Colonic mucosa (tissue), 4 donors: ENCODE measurements at places on chromosomes 12 and 14. TPM values are rescaled to one million over a fixed set of nuclear protein-coding genes. Genes with fewer than 3 reads are reported as not detected.
A peak's percentile ranks its signal among the peaks of the same experiment; 100 is the strongest.

- no peaks in the 10 kb centered on the region for H3K27me3 ChIP-seq
- H3K4me1 ChIP-seq: no peaks in the 10 kb centered on the region
- H3K4me3 ChIP-seq: no peak overlapping the region
- no peaks in the 10 kb centered on the region for H3K36me3 ChIP-seq
- no peak for DNase-seq
These were observed 6.6 kb upstream of the ADGRD1 start for GRCh38 chr12:130947028-130947613.

STXBP6 gene
- 26.1 TPM for total RNA-seq

DNA sequence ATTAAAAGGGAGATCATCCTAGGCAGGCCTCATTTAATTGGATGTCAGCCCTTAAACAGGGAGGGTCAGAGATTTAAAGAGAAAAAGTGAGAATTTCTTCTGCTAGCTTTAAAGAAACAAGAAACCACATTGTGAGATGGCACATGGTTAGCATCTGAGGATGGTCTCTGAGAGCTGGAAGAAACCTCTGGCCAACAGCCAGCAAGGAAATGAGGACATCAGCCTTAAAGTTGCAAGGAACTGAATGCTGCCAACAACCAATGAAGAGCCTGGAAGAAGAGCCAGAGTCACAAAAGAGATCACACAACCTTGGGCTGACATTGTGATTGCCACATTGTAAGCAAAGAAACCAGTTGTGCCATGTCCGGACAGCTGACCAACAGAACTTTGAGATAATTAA is 17.5 kb upstream of the FAR2 start:
- DNase-seq: no peak
- no peaks in the 10 kb centered on the region for H3K36me3 ChIP-seq
- no peak overlapping the region for H3K4me3 ChIP-seq
- no peak overlapping the region for H3K27ac ChIP-seq
- no peaks in the 10 kb centered on the region for H3K27me3 ChIP-seq

DNA sequence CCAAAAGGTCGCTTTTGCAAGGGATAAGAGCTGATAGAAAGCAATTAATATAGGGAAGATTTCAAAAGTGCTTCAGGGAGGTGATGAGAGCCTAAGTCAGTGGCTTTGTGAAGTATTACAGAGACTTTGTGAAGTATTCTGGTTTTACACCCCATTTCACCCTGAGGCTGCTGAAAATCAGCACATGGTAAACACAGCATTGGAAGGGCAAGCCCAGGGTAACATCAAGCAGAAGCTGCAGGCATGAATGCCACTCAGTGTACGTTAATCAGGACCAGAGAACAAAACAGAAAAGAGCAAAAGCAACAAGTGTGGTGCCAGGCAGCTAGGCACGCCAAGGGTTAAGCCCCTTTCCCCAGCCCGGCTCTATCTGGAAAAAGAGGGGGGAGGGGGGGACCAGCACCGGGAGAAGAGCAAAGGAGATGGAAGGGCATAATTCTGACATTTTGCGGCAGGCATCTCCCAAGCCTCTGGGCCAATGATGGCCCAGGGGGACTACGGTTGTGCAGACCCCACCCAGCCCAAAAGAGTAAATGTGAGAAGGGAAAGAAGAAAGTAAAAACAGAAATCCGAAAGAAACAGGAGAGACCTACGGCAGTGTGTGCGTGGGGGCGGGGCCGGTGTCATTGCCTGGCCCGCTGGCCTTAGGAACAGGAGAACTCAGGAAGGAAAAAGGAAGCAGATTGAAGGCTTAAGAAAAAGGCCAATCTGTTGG is 58.9 kb downstream of the DHRS2 start:
- no peak overlapping the region for H3K4me3 ChIP-seq
- no peaks in the 10 kb centered on the region for H3K4me1 ChIP-seq
- no peak for DNase-seq
- no peak overlapping the region for H3K27ac ChIP-seq
- no peaks in the 10 kb centered on the region for H3K27me3 ChIP-seq

MDM1 gene
- total RNA-seq: 12.0 TPM

- no peaks in the 10 kb centered on the region for H3K36me3 ChIP-seq
- H3K27ac ChIP-seq: no peak overlapping the region
- H3K27me3 ChIP-seq: no peaks in the 10 kb centered on the region
- no peaks in the 10 kb centered on the region for H3K4me1 ChIP-seq
- DNase-seq: no peak
These were observed 25.0 kb upstream of the DHRS7 start for GRCh38 chr14:60189923-60190840.

- H3K27me3 ChIP-seq: no peaks in the 10 kb centered on the region
- no peaks in the 10 kb centered on the region for H3K36me3 ChIP-seq
- no peak overlapping the region for H3K4me3 ChIP-seq
- H3K27ac ChIP-seq: no peak overlapping the region
- no peaks in the 10 kb centered on the region for H3K4me1 ChIP-seq
These were observed 6.6 kb downstream of the CLEC1B start for GRCh38 chr12:9992296-9992695.

RNASE3 gene
- not detected for total RNA-seq

DNA sequence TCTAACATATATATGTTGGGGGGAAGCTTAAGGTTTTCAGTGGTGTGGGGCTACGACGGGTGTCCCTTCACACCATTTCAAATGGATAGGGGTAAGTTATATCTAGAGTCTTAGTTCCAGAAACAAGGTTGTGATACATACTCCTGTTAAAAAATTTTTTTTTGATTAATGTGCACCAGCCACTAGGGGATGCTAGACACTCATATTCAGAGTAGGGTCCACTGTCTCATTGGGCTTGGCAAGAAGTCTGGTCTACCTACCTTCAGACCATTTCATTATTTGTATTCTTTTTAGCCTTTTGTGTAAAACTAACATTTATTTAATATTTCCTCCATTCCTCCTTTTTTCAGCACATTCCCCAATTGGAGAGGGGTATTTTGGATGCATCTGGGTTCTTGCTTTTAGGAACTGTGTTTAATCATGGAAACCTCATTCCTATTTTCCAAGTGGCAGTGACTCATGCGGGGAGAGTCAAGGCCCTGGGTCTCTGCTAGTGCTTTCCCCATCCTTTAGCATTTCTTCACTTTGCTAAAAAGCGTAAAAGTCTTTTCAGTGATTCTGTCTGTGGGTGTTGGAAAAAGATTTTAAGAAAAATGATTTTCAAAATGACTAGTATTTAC is 33.4 kb downstream of the ANO4 start:
- no peaks in the 10 kb centered on the region for H3K4me1 ChIP-seq
- H3K27me3 ChIP-seq: no peaks in the 10 kb centered on the region
- H3K36me3 ChIP-seq: no peaks in the 10 kb centered on the region
- no peak overlapping the region for H3K4me3 ChIP-seq

- H3K36me3 ChIP-seq: no peaks in the 10 kb centered on the region
- H3K4me3 ChIP-seq: no peak overlapping the region
- H3K27me3 ChIP-seq: no peaks in the 10 kb centered on the region
These were observed 21.8 kb downstream of the LMO3 start for GRCh38 chr12:16583969-16584745.

GRCh38 chr14:50670196-50670865 is 2.2 kb upstream of the SAV1 start:
- no peaks in the 10 kb centered on the region for H3K4me1 ChIP-seq
- H3K27ac ChIP-seq: no peak overlapping the region
- no peak for DNase-seq
- H3K4me3 ChIP-seq: no peak overlapping the region
- H3K36me3 ChIP-seq: no peaks in the 10 kb centered on the region

DNA sequence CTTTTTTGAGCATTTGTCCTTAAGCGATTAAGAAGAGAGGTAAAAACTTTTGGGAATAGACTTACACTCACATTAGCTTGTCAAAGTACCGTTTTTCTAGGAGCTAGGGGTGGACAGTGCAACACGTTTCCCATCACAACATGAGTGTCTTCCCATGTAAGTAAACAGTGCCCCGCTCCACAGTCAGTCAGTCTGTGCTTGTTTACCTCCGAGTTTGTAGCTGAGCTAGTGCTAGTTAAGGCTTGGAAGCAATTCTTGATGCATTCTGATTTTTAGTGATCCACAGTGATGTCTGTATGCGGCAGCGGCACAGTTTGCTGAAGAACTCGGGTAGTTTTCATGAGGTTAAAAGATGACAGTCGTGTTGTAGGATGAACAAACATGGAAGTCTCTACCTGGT is 941 bp downstream of the ZDHHC17 start:
- H3K4me3 ChIP-seq: peak overlapping the region; percentile 58
- no peaks in the 10 kb centered on the region for H3K27me3 ChIP-seq
- H3K36me3 ChIP-seq: no peaks in the 10 kb centered on the region
- DNase-seq: no peak

DNA sequence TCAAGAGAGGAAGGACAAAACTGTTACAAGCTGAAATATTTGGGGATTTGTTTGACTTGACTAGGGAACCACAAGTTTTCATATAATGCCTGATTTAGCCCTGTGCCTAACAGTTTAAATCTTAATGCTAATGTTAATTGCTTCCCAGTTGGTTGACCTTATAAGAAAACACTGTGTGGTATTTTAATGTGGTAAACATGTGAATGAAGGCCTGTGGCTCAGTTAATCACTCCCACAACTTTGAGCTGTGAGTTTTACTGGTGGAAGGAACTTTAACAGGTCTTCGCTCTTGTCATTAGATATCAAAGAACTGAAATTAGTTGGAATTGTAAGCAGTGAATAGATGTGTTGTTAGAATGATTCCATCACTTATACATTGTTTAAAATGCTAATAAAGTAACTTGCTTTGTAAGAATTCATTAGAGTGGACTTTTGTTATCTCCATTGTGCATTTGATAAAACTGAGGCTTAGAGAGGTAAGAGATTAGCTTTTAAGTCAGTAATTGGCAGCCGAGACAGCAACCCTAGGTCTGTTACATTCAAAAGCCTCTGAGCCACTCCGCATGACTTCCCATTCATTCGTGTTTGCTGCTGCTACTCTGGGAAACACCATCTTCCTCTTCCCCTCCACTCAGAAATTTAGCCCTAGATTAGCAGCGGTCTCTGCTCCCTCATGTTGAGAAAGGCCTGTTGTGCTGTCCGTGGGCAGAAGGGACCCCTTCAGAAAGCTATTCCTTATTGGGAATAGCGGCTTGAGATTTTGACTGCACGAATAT is 1.0 kb upstream of the TBK1 start:
- H3K4me1 ChIP-seq: no peaks in the 10 kb centered on the region
- peak overlapping the region; percentile 68 for H3K4me3 ChIP-seq
- H3K27ac ChIP-seq: no peak overlapping the region
- peak; percentile 22 for DNase-seq
- H3K27me3 ChIP-seq: no peaks in the 10 kb centered on the region
- no peaks in the 10 kb centered on the region for H3K36me3 ChIP-seq

GRCh38 chr14:79248771-79249170 is 962.5 kb downstream of the DIO2 start:
- H3K27me3 ChIP-seq: no peaks in the 10 kb centered on the region
- no peak overlapping the region for H3K27ac ChIP-seq
- H3K4me1 ChIP-seq: no peaks in the 10 kb centered on the region
- H3K4me3 ChIP-seq: no peak overlapping the region
- H3K36me3 ChIP-seq: no peaks in the 10 kb centered on the region

JAG2 gene
- total RNA-seq: 8.2 TPM

TSPAN8 gene
- 1,318 TPM for total RNA-seq
